ENCODE measurements at places on chromosomes 12 and 14.

DNA sequence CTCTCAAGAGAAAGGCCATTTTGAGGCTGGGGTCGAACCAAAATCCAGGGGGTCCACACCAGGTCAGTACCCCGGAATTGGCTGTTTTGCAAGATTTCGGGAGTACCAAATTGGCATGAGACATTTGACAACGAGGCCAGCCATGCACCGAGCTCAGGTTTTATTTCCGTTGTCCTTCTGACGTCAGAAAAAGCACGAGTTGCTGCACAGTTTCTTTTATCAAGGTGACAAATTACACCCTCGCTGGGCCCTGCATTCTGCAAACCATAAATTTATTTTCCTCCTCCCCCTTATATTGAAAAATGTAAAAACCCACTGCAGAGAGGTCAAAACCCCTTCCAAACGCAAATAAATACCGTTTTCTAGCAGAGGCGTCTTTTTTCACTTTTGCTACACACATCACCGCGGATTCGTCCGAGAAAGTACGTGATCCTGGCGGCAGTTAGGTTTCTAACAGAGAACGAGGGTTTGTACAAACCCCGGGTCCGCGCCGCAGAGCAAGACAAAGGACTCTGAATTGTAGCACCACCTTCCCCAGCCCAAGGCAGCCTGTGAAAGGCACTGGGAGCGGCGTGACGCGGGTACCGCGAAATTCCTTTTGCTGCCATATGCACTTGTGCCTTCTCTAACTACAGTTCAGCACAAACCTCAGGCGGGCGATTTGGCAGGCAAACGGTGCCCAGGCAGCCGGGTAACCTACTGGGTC lies 1.8 kb downstream of the SLC38A1 start:
- DNase-seq, result no peak

- no peak for DNase-seq
Measured at GRCh38 chr12:107779077-107779831, 4.8 kb downstream of the ASCL4 start.

- no peak for DNase-seq
Measured at GRCh38 chr14:23528555-23528954, 23.0 kb downstream of the ZFHX2 start.

- DNase-seq, result no peak
Measured at GRCh38 chr12:4956968-4957367, 47.3 kb downstream of the KCNA1 start.

GRCh38 chr12:32568228-32568627 lies 110.9 kb upstream of the DNM1L start:
- no peak for DNase-seq
